ENCODE measurements at places on chromosomes 7 and 10.

GRCh38 chr7:47483604-47484273 is 98.2 kb downstream of the TNS3 start:
- peaks cover 3% of the 10 kb centered on the region for H3K36me3 ChIP-seq
- H3K4me3 ChIP-seq, result no peak overlapping the region
- peaks cover 77% of the 10 kb centered on the region for H3K4me1 ChIP-seq
- DNase-seq, result no peak

DNA sequence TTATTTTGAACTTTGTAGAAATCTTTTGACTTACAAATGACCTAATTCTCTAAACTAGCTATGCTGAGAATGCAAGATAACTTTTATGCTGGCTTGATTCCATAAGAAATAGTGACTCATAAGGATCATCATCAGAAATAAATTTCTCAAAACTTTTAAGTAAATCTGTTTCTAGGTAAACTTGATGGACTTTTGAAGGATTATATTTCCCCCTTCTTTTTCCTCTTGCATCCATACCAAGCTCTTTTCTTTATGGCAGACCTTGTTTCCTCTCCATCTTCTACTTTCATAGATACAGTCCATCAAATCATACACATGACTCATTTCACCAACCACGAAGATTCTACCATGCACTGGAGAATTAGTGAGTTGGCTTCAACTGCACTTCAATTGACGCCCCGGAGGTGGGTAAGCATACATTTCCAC is 336.3 kb downstream of the KCNMA1 start:
- H3K36me3 ChIP-seq, result no peaks in the 10 kb centered on the region
- H3K27me3 ChIP-seq, result peaks cover 50% of the 10 kb centered on the region
- H3K27ac ChIP-seq, result no peak overlapping the region
- H3K4me3 ChIP-seq, result no peak overlapping the region
- H3K4me1 ChIP-seq, result peaks cover 3% of the 10 kb centered on the region
- no peak for DNase-seq

- H3K4me1 ChIP-seq, result no peaks in the 10 kb centered on the region
- H3K4me3 ChIP-seq, result no peak overlapping the region
- H3K27ac ChIP-seq, result no peak overlapping the region
- H3K27me3 ChIP-seq, result no peaks in the 10 kb centered on the region
- H3K36me3 ChIP-seq, result peaks cover 21% of the 10 kb centered on the region
These were observed 129.1 kb downstream of the USP6NL start for GRCh38 chr10:11482306-11482705.

DNA sequence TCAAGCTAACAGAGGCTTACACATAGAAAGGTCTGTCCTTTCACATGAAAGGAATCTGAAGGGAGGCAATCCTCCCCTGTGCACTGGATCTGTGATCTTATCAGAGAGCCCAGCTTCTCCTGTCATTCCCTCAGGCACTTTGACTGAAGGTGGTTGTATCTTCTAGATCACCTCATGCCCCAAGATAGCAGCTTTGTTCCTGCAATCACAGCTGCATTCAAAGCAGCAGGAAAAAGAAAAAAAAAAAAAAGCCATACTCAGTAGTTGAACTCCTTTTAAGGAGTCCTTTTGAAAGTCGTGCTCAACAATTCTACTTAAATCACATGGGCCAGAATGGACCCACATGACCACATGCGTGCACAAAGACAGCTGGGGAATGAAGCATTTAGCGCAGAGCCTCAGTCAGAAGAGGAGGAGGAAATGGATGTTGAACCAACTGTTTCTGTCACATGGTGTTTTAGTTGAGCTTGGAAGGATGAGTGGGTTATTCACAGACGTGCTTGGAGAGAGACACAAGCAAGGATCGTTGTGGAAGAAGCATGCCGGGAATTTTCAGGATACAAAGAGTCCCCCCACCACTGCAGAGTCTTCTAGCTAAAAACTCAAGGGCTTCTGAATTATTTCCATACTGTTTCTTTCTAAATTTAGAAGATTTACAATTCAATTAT is 13.0 kb upstream of the PFKP start:
- H3K36me3 ChIP-seq, result no peaks in the 10 kb centered on the region
- no peaks in the 10 kb centered on the region for H3K4me1 ChIP-seq
- no peak for DNase-seq
- peaks cover 31% of the 10 kb centered on the region for H3K27me3 ChIP-seq
- no peak overlapping the region for H3K27ac ChIP-seq
- no peak overlapping the region for H3K4me3 ChIP-seq

DNA sequence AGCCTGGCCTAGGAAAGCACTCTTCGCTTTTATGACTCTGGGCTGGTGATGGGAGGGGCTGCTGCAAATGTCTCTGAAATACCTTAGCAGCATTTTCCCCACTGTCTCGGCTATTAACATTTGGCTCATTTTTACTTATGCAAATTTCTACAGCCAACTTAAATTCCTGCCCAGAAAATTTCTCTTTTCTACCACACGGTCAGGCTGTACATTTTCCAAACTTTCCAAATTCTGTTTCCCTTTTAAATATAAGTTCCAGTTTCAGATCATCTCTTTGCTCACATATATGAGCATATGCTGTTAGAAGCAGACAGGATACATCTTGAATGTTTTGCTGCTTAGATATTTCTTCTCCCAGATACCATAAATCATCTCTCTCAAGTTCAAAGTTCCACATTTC is 332.3 kb downstream of the ADK start:
- H3K36me3 ChIP-seq, result peaks cover 11% of the 10 kb centered on the region
- H3K4me3 ChIP-seq, result no peak overlapping the region
- no peak for DNase-seq

GRCh38 chr10:9452056-9452455 is 1397.6 kb downstream of the GATA3 start:
- no peak overlapping the region for H3K27ac ChIP-seq
- H3K36me3 ChIP-seq, result no peaks in the 10 kb centered on the region
- no peaks in the 10 kb centered on the region for H3K4me1 ChIP-seq
- no peak for DNase-seq
- H3K27me3 ChIP-seq, result no peaks in the 10 kb centered on the region

DNA sequence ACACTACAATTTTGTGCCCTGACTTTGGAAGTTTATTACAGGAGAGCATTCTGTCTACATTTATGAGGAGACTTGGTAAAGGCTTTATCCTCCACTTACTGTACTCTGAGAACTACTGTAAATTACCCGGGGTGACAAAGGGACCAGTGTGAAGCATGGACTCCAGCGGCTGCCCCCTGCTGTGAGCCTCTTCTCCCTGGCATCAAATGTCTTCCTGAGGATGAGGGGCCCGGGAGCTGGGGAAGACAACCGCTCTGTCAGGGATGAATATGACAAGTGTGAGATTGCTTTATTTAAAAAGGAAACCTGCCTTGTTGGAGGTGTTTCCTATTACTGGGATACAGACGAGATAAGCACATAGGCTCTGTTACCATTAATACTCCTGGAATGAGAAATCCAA is 714.8 kb downstream of the CCSER2 start:
- H3K27ac ChIP-seq, result no peak overlapping the region
- H3K27me3 ChIP-seq, result no peaks in the 10 kb centered on the region
- no peak for DNase-seq
- no peak overlapping the region for H3K4me3 ChIP-seq

DNA sequence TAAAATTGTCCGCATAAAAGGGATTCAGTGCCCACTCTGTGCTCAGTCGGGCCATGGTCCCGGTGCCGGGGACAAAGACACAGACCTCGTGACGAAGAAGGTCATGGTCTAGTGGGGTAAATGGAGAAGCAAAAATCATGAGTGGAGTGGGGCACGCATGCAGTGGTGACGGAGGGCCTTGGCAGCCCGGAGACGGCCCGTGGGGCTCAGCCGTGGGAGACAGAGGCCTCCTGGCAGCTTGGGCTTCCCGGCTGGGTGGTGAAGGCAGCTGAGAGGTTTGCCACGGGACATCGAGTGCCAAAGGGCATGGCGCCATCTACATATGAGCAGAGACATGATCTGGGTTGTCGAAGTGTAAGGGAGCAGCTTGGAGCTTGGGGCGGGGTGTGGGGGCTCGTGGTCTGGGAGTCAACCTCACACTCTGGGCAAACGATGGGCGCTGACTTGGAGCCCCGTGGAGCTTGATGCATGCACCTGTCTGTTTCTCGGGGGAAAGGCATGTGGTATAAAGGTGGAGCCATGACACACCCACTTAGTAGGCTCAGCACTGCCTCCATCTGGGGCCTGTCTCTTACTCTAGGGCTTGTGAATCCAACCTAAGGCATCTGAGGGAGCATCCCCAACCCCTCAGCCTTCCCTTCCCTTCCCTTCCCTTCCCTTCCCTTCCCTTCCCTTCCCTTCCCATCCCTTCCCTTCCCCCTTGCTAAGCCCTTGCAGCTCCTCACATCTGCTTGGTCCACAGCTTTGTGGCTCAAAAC is 151.0 kb upstream of the INSYN2A start:
- H3K4me3 ChIP-seq, result no peak overlapping the region
- no peak overlapping the region for H3K27ac ChIP-seq
- H3K4me1 ChIP-seq, result no peaks in the 10 kb centered on the region
- DNase-seq, result no peak

- H3K27me3 ChIP-seq, result no peaks in the 10 kb centered on the region
- no peak for DNase-seq
- H3K36me3 ChIP-seq, result no peaks in the 10 kb centered on the region
- no peaks in the 10 kb centered on the region for H3K4me1 ChIP-seq
- H3K4me3 ChIP-seq, result no peak overlapping the region
- H3K27ac ChIP-seq, result no peak overlapping the region
These were observed 64.4 kb downstream of the KCND2 start for GRCh38 chr7:120337308-120337907.

DNA sequence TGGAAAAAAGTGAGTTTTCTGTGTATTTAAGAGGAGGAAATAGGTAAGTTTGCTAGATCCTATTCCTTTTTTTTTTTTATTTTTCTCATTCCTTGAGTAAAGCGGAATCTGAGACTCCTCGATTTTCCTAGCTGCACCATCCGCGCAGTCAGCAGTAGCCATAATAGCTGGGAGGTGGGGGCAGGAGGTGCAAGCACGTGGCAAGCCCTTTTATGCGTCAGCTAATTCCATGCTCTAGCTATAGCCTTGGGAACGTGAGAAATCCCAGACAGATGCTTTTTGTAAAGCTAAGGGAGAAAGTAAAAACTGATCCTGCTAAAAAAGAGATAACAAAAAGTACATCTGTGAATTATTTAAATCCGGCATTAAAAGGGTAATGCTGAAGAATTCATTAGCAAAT is 33.2 kb upstream of the TPK1 start:
- H3K36me3 ChIP-seq, result no peaks in the 10 kb centered on the region
- no peaks in the 10 kb centered on the region for H3K4me1 ChIP-seq
- H3K4me3 ChIP-seq, result no peak overlapping the region
- DNase-seq, result no peak
- peaks cover 2% of the 10 kb centered on the region for H3K27me3 ChIP-seq
